ENCODE measurements at places on chromosomes 4 and X.

DNA sequence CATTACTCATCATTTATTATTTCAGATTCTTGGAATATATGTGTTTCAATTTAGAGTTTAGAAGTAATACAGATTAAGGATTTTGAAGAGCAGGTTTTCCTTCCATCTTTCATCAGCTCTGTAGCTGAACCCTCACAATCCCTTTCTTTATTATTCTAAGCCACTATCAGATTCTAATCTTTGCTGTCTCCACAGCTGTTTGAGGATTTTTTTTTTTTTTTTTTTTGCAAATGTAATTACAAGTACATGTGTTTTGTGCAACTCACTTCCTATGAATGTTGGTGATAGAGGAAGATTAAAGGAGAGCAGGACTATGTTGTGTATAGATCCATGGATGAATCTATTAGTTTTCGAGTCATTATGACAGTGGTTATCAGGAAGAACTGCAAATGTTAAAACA is 87.4 kb upstream of the TENM3 start:
- no peak for DNase-seq

- no peak for DNase-seq
Measured at GRCh38 chr4:124092541-124092984, 620.0 kb downstream of the ANKRD50 start.

DNA sequence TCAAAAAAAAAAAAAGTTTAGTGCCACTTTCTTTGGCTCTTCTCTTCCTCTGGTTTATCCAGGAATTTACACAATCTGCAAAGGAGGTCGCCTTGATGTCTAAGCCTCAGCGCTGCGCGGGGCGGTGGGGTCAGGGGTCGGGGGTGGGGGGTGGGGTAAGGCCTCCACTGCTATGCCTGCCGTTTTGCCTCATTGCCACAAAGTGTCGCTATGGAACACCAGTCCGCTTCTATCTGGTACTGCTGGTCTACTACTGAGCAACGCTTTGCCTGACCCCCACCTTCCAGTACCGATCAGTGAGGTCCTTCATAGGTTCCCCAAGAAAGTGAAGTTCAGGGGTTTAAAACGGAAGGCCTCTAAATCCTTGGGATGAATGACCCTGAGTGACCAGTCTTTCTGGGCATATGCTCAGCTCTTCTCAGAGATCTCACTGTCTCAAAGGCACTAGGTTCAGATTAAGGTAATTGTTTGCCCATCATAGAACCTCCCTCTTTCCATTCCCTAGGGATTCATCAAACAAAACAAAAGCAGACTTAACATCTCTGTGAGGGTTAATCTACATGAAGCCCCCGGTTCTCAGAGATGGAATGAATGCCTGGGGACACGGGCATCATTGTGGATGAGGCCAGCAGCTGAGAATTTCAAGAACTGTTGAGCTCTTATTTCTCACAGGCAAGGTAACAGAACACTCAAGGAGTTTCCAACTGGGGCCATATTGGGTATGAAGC is 16.9 kb upstream of the TSR2 start:
- DNase-seq, result no peak

GRCh38 chrX:6227453-6227835 is 1.2 kb downstream of the NLGN4X start:
- no peak for DNase-seq

GRCh38 chr4:1288786-1289185 is 905 bp upstream of the MAEA start:
- DNase-seq, result no peak

DNA sequence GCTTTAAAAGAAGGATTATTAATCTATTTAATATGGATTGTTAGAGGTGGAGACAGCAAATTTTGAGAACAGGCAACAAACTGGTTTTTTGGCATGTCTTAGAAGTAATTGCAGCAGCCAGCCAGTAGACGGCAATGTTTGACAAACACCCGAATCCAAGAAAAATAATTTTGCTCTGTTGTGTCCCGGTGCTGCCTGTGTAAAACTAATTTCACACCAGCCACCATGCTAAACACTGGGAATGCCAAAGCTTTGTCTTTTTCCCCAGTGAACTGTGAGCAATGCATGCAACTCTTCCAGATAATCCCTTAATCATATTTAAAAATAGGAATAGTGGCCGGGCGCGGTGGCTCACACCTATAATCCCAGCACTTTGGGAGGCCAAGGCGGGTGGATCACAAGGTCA is 25.9 kb downstream of the SMIM31 start:
- no peak for DNase-seq
